ENCODE measurements at places on chromosomes 6 and 20.
A peak's percentile ranks its signal among the peaks of the same experiment; 100 is the strongest.

DNA sequence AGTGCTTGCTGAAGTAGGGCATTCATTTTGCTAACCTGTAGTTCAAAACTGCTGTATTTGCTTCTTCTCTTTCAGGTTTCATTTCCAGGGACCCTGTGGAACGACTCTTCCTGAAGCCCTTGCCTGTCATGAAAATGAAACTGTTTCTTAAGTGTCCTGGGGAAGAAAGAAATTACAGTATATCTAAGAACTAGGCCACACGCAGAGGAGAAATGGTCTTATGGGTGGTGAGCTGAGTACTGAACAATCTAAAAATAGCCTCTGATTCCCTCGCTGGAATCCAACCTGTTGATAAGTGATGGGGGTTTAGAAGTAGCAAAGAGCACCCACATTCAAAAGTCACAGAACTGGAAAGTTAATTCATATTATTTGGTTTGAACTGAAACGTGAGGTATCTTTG is 3.4 kb upstream of the NOL7 start:
- no peak for DNase-seq

DNA sequence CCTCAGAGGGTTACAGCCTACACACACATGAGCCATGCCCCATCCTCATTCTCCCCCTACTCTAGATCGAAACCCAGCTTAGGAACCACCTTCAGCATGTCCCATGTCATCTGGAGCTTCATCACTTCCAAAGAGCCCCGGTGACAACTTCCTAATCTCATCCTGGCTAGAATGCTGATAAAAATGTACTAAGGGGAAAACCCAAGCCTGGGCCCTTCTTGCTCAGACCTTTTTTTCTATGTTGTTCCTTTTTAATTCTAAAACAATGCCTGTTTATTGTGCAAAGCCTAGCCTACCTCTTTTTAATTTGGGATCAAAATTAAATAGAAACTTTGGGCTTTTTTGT is 44.1 kb upstream of the NT5E start:
- DNase-seq: no peak

- no peak for DNase-seq
Observed at GRCh38 chr20:48406498-48406897, 421.3 kb downstream of the PREX1 start.

- DNase-seq: no peak
Observed at GRCh38 chr20:25526446-25526845, 58.9 kb downstream of the NINL start.

- peak; percentile 43 for DNase-seq
Observed at GRCh38 chr6:5205877-5206850, 54.6 kb downstream of the LYRM4 start.

DNA sequence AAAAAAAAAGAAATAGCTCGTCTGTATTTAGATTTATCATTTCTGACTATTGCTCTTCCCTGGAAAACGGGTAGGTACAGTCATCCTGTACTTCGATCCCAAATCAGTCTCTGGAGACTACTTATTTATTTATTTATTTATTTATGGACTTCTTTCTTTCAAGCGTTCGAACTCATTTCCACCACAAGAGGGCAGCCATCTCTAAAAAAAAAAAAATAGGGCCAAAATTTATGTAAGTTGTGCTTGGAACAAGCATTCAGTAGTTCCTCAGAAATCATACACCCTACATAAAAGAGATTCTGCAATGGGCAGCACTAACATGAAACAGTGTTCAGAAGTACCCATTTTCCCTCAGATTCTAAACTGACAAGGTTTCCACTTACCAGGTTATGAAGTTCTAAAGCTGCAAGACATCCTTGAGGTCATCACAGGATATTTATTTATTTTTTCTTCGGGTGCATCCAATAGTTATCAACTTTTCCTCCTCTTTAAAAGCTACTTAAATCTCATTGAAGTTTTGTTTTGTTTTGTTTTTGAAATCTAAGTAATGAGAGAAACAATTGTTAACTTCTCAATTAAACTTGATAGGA is 1.9 kb upstream of the BMP2 start:
- DNase-seq: peak; percentile 64

- DNase-seq: no peak
Observed at GRCh38 chr20:63452821-63453523, 19.5 kb downstream of the KCNQ2 start.

DNA sequence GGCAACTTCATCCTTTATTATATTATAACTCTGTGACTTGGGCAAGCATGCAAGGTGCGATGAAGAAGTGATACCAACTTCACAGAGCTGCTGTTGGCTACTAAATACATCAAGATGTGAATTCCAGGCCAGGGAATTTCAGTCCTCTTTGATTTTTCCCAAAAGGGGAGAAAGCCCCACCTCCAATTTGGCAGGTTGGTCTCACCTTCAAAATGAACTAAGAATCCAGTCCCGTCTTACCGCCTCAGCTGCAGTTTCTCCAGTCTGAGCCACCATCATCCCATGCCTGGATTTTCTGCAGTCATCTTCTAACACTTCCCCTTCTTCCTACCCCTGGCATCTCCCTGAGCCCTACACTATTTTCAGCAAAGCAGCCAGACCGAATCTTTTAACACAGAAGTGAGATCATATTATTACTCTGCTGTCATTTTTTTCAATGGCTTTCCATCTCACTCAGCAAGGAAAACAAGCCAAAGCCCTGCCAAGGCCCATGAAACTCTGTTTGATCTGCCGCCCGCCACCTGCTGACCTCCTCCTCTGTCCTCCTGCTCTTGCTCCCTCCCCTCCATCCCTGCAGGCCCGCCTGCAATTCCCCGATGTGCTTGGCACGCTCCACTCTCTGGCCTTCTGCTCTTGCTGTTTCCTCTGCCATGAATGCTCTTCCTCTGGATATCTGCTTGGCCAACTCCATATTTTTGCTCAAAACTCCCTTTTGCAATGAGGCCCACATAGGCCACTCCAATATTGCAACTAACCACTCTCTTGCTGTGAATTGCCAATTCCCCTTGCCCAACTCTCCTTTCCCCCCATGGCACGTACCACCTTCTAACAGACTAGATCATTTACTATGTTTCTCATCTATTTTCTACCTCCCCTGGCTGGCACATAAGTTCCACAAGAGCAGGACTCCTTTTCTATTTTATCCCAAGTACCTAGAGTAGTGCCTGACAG is 46.0 kb upstream of the TAGAP start:
- DNase-seq: no peak

- no peak for DNase-seq
Observed at GRCh38 chr6:137779982-137780381, 87.1 kb upstream of the TNFAIP3 start.

GRCh38 chr6:158388727-158389126 is 76.5 kb downstream of the TULP4 start:
- no peak for DNase-seq

DNA sequence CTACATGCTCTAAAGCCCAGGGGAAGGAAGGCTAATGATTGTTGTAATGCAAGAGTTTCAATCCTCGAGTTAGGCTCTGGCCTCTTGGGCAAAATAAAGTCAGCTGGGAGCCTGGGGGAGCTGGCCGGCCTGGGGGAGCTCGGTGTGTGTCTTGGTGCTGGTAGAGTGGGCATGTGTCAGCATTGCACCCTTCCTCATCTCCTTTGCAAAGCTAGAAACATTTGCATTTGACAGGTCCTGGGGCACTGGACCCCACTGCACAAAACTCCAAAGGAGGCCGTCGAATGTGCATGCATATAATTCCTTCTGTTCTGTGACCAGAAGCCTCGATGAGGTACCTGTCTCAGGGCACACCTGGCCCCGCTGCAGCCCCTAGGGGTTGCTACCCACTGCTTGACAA is 74.6 kb upstream of the SLC22A23 start:
- DNase-seq: no peak

DNA sequence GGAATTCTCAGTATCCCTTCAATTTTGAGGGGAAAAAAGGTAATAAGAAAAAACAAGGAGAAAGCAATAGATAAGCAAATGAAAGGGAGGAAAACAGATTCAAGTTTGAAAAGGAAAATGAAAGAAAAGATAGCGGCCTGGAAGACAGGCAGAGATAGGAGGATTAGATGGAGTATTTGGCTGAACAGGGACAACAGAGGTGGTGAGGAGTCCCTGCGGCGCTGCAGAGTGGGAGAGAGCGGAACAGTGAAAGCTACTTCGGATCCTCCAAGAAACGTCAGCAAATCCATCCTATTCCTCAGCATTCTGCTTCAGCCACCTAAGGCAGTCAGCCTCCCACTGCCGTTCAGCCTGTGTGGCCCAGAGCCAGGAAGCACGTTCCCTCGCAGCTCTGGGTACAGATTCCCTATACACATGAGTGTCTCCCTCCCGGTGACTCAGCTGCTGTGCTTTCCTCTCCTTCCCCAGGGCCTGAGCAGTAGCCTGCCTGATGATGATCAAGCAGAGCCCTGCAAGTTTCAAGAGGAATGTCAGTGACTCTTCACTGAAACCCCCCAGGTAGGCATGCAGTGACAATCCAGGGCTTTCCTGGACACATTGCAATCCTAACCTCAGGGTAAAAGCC is 43.4 kb upstream of the CDYL start:
- DNase-seq: peak; percentile 98

DNA sequence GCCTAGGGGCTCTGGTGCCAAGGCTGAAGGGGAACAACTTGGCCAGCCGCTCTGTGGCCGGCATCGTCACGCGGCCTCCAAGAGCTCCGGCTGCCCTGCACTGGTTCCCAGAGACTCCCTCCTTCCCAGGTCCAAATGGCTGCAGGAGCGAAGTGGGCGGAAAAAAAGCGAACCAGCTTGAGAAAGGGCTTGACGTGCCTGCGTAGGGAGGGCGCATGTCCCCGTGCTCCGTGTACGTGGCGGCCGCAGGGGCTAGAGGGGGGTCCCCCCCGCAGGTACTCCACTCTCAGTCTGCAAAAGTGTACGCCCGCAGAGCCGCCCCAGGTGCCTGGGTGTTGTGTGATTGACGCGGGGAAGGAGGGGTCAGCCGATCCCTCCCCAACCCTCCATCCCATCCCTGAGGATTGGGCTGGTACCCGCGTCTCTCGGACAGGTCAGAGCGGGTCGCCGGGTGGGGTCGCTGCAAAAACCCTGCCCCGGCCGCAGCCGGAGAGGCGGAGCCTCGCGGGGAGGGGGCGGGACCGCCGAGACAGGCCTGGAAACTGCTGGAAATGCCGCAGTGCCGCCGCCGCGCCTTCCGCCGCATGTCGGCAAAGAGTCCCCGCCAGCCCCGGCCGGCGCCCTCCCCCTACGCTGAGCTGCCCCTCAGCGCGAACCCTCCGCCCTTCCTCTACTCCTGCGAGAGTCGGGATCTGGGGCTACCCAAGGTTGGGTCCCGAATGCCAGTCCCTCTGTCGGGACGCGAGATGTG is 814 bp upstream of the HSP90AB1 start:
- peak; percentile 84 for DNase-seq

GRCh38 chr6:143823548-143823947 is 19.6 kb upstream of the LTV1 start:
- DNase-seq: peak; percentile 35

DNA sequence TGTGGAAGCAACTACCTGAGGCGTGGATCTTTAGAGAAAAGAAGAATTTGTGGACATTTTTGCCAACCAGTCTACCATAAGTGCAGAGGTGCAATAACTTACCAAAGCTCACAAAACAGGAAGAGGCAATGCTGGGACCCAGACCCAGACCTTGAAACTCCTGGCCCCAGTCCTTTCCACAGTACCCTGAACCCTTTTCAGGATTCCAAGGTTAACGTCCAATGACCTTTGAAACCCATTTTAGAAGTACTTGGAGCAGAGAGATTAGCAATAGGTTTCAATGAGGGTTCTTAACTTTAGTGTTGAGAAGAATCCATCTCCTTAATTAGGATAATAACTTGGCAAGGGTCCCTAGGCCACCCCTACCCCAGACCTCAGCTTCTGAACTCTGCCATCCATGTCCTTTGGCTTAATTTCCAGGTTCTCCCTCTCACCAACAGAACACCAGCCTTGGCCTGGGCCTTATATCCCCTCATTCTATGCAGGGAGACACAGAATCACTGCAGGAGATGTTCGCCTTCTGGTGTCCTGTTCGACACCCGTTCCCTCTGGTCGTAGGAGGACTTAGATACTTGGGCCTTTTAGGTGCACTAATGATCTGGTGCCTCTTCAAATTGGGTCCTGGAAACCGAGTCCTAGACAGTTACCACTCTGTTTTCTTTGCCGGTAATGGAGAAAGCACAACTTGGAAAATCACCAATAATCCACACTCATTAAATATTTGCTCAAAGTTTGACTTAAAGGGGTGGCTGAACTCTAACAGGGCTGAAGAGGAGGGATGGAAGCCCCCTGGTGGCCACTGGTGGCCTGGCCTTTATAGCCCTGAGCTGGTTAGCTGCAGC is 40.6 kb downstream of the ISM1 start:
- peak; percentile 55 for DNase-seq

DNA sequence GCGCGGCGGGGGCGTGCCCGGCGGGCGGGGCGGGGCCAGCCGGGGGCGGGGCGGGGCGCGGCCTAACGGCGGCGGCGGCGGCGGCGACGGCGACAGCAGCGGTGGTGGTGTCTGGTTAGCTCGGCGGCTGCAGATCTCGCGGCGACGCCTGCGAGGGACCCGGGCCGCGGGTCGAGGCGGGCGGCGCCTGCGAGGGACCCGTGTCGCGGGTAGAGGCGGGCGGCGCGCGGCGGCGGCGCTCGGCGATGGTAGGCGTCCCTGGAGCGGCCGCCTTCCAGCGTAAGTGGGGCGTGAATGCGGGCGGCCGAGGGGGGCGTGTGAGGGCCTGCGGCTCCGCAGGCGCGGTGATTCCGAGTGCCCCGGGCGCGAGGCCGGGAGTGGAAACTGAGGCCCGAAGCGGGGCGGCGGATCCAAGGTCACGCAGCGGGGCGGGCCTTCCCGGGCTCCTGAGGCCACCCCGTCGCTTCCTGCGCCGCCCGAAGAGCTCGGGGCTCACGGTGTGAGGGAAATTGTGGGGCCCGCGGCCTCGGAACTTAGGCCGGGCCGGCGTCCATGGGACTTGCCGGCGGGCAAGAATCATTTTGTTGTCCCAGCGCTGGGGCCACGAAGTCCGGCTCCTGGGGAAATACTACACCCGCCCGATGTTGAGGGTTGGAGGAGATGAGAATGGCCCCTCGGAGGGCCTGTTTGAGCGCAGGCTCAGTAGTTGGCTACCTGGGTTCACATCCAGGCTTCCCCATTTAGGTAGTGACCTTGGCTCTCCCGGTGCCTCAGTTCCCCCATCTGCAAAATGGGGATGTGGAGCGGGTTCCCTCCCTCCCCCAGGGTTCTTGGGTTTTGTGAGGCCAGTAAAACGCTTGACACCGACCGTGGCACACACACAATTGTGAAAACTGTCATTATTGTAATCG is at the start of gene CBFA2T2:
Gene CBFA2T2, plus strand, starts transcription at position 74 of the 911 bp plus-strand sequence. Its CDS starts 172 bp downstream, at position 246.
- peak; percentile 78 for DNase-seq

- DNase-seq: no peak
Observed at GRCh38 chr6:150967910-150968309, 102.4 kb downstream of the MTHFD1L start.

GRCh38 chr20:46343975-46344357 is 35.7 kb upstream of the CDH22 start:
- DNase-seq: no peak

- no peak for DNase-seq
Observed at GRCh38 chr20:57022306-57022705, 244.1 kb downstream of the BMP7 start.

Data from ELR (cell line).